ENCODE measurements at places on chromosomes 3 and 15.

GRCh38 chr15:88932271-88932874 lies 19.2 kb upstream of the MFGE8 start:
- no peak for DNase-seq

DNA sequence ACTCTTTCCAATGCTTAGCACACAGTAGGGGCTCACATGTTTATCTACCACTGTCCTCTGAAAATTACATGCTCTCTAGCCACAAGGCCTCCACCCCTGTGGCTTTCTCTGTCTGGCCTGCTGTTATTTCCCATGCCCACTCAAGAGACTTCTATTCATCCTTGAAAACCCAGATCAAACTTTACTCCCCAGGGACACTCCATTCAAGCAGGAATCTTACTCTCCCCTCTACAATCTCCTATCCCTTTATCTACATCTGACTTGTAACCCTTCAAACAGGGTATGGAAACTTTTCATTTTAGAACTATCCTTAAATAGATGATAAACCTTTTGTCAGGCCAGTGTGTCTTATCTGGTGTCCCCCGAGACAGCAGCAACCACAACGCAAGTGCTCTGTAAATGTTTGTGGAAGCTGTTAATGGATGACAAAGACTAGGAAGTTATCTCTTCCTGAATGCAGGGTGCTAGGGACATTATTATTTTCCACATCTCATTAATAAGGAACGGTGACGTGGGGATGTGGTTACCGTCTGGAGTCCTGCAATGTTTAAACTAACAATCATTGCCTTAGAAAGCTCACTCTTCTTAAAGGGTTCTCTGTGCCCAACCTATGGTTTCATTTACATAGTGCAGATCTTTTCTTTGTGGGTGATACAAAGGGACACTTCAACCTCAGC lies 322.3 kb downstream of the ARRDC4 start:
- no peak for DNase-seq

DNA sequence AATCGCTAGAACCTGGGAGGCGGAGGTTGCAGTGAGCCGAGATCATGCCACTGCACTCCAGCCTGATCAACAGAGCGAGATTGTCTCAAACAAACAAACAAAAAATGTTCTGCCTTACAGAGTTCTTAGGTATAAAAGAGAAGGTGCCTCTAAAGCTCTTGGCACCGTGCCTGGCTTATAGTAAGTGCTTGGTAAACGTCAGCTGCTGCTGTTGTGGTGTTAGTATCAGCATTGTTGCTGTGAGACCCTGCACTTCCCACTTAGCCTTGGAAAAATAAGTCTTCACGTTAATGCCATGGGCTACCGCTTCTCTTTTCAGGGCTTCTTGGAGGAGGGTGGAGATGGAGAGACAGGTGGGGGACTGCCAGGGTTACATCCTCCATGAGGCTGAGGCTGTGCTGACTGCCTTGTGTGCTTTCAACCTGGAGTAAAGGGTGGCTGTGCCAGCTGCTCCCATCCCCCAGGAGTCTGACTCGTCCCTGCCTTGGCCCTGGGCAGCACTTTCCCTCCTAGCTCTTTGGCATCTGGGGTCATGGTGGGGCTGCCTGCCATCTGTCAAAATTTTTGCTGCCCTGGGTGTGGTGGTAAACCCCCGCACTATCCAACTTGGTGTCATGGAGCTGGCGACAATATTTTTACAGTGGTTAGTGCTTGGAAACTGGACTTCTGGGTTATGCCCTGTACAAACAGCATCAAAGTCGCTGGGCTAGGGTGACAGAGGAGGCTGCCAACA lies 17.8 kb downstream of the FLNB start:
- peak; percentile 68 for DNase-seq

DNA sequence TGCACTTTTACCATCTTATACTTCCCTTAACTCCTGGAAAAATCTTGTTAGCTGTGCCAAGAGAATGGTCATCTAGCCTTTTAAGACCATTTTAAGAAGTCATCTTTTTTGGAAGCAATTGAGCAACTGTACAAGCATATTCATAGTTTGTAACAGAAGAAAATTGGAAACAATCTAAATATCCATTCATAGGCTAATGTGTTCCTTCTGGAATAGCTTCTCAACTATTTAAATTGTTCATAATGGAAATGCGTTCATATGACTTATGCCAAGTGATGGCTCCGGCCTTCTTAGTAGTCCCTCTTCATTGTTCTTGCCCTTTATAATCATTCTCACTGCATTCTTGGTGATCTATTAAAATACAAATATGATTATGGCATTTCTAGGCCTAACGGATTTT lies 17.4 kb upstream of the OSBPL11 start:
- no peak for DNase-seq

GRCh38 chr3:134905647-134905935 lies 110.5 kb downstream of the EPHB1 start:
- DNase-seq, result no peak

- DNase-seq, result peak; percentile 32
These were observed 69.1 kb downstream of the MAGEF1 start for GRCh38 chr3:184642631-184643285.

- DNase-seq, result no peak
These were observed 41.1 kb downstream of the ERICH6 start for GRCh38 chr3:150662410-150663200.

GRCh38 chr3:78872195-78872594 lies 895.6 kb downstream of the ROBO1 start:
- DNase-seq, result no peak

DNA sequence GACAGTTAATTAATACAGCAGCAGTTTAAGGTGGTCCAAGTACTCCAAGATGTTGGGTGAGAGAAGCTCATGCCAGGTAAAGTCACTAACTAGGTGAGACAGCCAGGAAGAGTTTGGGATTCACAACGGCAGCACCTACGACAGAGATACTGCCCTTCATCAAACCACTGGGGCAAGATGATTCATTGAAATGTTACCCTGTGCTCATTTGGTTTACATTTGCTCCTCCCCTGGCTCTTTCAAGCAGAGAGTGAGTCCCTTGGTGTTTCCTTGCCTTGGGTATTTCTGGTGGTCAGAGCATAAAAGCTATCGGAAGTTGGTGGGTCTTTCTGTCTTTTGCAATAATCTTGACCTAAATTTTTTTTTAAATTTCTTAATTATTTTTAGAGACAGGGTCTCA lies 19.9 kb upstream of the PDE8A start:
- DNase-seq, result no peak

DNA sequence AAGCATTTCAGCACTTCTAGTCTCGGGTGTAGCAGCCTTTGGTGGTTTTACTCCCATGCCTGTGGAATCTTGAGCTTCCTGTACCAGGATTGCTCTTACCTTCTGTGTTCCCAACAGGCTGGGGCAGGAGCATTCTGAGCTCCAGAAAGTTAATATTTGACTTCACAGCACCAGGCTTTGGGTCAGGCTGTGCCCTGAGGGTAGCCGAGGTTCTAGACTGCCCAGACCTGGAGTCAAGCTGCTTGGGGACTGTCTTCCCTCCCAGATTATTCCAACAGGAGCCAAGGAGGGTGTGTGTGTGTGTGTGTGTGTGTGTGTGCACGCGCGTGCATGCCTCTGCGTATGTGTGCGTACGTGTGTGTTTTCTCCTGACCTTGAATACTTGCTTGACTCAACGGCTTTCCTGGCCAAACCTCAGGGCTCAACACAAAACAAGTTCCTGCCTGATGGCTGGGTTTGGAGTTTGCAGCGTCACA lies 94.8 kb downstream of the FLNB start:
- DNase-seq, result no peak

- no peak for DNase-seq
These were observed 308.5 kb downstream of the ROBO2 start for GRCh38 chr3:77348244-77348855.

DNA sequence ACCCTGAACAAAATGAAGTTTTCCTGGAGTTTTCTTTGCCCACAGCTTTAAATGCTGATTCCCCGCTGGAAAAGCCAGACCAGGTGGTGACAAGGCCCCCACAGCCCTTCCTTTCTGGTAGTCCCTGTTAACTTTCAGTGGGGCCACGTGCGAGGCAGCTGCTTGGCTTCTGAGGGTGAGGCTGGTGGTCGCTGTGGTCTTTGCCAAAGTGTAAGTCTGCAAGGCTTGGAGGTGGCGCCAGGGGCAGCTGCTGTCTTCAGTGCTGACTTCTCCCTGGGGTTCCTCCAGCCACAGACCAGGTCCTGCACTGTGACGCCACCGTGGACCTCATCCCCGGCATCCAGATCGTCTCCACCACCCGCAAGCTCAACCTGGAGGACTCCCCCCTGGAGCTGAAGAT lies 54.1 kb upstream of the TAMM41 start:
- no peak for DNase-seq

GRCh38 chr3:10783360-10784351 lies 32.4 kb upstream of the SLC6A11 start:
- no peak for DNase-seq

DNA sequence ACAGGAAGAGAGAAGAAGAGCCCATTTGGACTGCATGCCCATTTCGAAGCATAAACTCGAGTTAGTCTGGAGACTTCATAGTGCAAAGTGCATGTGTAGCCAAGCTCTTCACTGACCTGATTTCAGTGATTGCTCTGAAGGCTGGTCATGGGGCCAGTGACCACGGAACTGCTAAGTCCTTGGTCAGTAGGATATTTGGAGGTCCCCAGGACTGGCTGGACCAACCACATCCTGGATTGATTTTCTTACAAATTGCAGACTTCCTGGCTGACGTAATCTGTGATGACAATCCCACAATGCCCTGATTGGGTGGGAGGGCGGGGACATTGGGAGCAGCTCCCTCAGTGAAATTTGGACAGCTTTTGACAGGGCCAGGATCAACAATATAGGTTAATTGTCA lies 233.4 kb downstream of the CACNA2D3 start:
- DNase-seq, result no peak

DNA sequence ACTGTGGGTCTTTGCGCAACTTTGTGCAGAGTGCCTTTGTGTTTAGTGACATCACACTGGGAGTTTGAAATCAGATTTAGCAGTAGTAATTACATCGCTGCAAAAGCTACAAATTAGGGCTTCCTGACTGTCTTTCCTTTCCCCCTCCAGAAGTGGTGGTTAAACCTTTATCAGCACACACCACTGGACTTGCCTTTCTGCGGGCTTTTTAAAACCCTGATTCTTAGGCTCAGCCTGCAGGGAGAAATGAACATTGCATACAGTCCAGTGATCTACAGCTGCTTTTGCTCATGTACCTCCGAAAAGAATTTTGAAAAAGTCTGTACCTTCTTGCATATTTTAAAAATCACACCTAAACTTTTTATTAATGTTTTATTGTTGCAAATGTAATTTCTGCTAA lies 219.7 kb upstream of the NAALADL2 start:
- no peak for DNase-seq

GRCh38 chr3:157086060-157086750 lies 73.7 kb downstream of the CCNL1 start:
- no peak for DNase-seq

- DNase-seq, result no peak
These were observed 277.6 kb upstream of the NAALADL2 start for GRCh38 chr3:174581558-174581957.

GRCh38 chr3:106794442-106794841 lies 582.8 kb upstream of the CCDC54 start:
- no peak for DNase-seq

DNA sequence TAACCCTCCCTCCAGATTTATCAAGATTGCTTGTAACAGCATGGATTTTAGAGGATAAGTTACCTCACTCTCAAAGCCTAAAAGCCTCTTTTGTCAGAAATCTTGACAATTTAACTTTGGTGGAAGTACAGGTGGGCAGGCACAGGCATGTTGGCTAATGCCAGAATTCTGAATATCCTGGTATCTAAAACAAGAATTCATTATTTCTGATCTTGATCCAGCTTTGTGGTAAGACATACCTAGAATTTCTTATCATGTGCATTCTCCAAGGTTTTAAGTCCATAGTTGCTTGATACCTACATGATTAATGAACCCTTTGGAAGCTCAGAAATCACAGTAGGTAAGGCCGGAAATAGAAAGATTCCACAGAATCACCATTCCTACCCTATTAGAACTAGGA lies 109.9 kb upstream of the TTC14 start:
- DNase-seq, result no peak

- DNase-seq, result no peak
These were observed 455.0 kb downstream of the EPHA3 start for GRCh38 chr3:89562373-89562772.

- DNase-seq, result no peak
These were observed 118.2 kb upstream of the PROK2 start for GRCh38 chr3:71903112-71903495.

DNA sequence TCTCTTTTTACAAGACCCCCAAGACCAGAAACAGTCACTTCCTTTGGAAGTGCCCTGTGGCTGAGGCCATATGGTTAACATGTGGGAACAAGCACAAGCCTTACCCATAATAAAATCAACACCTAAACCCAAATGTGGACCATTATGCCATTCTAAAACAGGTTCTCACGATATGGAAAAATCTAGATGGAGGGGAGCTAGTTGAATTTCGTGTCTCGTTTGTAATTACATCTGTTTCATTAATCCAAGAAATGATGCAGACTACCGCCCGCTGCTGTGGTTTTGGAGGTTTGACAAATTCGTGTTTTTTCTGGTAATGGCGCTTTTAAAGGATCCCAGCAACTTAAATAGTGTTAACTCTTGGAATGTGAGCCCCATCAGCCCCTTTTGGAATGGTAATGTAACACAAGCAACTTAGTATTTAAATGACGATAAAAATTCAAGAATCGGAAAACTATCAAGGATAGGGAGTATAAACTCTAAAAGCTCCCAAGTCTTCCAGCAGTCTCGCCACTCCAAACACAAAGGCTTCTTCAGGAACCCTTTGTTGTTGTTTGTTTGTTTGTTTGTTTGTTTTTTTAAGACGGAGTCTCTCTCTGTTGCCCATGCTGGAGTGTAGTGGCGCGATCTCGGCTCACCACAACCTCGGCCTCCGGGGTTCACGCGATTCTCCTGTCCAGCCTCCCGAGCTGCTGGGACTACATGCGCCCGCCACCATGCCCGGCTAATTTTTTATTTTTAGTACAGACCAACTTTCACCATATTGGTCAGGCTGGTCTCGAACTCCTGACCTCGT lies 1.1 kb downstream of the CNBP start:
- no peak for DNase-seq

- DNase-seq, result no peak
These were observed 315.4 kb downstream of the OXSM start for GRCh38 chr3:26105261-26105660.

GRCh38 chr15:84917452-84917851 lies 33.0 kb downstream of the SLC28A1 start:
- no peak for DNase-seq

- no peak for DNase-seq
These were observed 123.3 kb downstream of the XXYLT1 start for GRCh38 chr3:195147649-195148080.

Data from NCI-H524 treated with DMSO at 0.1 percent for 48 hours (cell line).